NCI-H1105 (cell line): ENCODE measurements at places on chromosomes 6 and 20.

DNA sequence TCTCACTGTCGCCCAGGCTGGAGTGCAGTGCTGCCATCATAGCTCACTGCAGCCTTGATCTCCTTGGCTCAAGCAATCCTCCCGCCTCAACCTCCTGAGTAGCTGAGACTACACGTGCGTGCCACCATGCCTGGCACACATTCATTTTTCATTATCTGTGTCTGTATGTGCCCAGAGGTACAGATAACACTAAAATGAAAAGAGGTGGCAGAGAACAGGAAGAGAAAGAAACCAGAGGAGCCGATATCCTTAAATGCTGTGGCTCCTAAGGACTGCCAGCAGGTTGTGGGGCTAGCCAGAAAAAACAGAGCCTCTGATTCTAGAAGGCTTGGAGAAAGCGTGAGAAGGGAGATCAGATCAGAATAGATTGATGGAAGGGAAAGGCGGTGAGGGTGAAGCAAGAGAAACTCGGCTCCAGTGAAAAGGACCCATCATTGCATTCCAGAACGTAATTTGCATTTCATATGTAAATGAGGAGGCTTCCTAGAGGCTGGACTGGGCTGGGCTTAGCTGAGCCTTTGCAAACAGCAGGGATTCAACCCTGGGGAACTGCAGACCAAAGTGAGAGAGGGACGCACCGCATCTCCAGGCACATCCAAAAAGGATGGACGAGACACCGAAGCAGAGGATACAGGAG, 64.2 kb downstream of the GCNT2 start:
- no peak for DNase-seq

DNA sequence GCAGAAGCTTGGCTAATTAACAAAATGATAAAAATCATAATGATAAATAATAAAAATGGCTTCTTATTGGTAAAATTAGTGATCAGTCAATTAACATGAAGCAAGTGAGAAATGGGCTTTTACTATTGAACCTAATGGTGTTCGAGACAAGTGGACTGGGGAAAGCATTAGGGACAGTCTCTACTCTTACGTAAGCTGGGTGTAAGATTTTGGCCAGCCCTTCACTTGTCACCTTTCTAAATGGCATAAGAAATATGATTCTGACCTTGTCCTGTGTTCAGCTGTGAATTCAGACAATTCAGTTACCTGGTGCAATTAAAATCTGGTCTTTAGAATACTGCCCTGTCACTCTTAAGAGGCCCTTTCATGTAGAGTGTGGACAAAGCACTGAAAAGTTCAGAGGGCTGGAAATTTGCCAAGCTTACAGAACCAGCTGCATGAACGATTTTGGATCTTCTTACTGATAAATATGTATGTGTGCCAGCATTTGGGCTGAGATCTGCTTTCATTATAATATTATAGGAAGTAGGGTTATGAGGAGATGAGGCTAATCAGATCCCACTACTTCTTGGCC, 115.9 kb downstream of the QRSL1 start:
- no peak for DNase-seq

GRCh38 chr6:82955841-82956240, 109.8 kb downstream of the UBE3D start:
- no peak for DNase-seq

GRCh38 chr6:129638055-129638684, 71.8 kb downstream of the ARHGAP18 start:
- peak; percentile 21 for DNase-seq

DNA sequence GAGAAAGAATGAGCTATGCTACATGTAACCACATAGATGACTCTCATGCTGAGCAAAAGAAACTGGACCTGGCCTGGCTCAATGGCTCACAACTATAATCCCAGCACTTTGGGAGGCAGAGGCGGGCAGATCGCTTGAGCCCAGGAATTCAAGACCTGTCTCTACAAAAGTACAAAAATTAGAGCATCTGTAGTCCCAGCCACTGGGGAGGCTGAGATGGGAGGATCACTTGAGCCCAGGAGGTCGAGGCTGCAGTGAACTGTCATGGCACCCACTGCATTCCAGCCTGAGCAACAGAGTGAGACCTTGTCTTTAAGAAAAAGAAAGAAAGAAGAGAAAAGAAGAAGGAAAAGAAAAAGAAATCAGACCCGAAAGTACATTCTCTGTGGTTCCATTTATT, 41.7 kb downstream of the NCR2 start:
- no peak for DNase-seq
